ENCODE measurements at places on chromosomes 6 and 20.

- DNase-seq = no peak
Observed at GRCh38 chr6:166456395-166457156, 73.8 kb upstream of the MPC1 start.

- no peak for DNase-seq
Observed at GRCh38 chr6:150765067-150765764, 100.3 kb upstream of the MTHFD1L start.

DNA sequence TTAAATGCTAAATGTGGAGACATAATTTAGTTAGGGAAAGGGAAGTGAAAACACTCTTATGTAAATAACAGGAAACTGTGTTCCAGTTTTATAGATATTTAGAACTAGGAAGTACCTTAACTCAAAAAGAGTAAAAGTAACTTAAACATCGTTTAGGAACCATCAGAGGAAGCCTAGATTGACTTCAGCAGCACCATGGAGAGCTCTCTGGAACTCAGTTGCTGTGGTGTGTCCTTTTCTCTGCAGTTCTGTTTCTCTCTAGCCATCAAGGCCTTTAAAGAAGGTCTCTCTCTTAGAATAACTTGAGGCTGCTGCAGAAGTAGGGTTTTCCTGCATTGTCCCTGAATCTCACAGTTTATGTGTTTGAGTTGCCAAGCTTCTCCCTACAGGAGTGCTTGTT lies 26.9 kb downstream of the CLVS2 start:
- DNase-seq = no peak

GRCh38 chr6:111566873-111567517 lies 38.7 kb downstream of the TRAF3IP2 start:
- DNase-seq = peak; percentile 38

DNA sequence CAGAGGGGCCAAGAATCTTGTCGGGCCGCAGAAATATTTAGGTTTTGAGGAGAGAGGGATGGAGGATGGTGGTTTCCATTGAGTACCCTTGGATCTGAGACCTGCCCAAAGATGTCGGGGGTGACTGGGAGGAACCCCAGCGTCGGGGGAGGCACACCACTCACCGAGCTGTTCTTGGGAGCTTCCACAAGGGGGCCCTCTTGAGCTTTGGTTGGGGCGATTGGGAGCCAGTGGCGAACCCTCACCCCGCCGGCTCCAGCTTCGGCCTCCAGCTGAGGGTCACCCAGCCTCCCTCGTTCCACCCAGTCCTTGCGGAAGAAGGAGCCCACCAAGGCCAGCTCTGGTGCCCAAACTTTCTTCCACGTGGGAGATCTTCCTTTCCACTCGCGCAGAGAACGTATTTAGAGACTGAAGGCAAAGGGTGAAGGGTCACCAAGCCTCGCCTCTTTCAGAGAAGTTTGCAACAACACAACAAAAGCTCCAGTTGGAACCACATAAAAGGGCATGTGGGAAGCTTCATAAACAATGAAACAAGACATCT lies 33.6 kb downstream of the APCDD1L start:
- DNase-seq = peak; percentile 61

- DNase-seq = no peak
Observed at GRCh38 chr6:87104667-87105066, 9.8 kb upstream of the CGA start.

- DNase-seq = no peak
Observed at GRCh38 chr20:36538026-36538722, 3.1 kb upstream of the MYL9 start.

DNA sequence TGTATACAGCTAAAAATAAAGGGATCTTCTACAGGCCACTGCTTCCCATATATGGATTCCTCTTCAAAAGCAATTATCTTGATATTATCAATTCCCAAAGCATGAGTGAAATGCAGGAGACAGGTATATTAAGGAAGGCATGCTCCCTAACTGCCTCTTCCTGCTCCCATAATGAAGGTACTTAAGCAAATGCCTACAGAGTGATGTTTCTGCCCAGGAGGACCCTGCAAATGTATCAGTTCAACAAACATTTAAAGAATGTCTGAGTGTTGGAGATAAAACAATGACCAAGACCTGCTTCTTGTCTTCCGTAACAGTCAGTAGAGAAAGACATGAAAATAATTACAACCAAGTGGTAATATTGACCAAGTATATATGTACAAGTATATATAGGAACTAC lies 4.2 kb downstream of the UBE2J1 start:
- DNase-seq = no peak

DNA sequence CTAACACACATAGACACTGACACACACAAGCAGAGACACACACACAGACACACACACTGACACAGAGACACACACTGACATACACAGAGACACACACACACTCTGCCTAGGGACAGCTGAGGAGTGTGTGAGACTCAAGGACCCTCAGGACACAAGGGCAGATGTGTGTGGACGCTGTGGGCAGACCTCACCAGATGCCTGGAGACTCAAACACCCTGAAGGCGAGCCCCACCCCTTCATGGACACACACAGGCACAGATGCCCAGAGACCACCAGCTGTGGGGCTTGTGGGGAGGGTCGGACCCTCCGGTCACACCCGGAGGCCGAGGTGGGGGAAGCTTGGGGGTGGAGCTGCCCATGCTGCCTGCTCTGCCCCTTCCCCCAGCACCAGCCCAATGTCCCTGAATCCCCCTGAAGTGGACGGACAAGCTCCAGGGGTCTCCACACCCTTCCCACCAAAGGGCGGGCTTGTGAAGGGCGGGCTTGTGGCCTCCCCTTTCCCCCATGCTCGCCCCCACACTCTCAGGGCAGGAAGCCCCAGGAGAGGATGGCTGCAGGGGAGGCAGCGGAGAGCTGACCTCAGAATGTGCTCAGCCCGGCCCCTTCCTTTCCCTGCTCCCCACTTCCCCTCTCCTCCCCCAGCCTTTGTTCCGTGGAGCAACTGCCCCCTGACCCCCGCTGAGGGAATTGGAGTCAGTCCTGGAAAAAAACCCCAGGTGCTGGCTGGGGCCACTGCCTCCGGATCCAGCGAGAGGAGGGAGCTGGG lies 13.9 kb upstream of the ABHD16B start:
- DNase-seq = no peak

DNA sequence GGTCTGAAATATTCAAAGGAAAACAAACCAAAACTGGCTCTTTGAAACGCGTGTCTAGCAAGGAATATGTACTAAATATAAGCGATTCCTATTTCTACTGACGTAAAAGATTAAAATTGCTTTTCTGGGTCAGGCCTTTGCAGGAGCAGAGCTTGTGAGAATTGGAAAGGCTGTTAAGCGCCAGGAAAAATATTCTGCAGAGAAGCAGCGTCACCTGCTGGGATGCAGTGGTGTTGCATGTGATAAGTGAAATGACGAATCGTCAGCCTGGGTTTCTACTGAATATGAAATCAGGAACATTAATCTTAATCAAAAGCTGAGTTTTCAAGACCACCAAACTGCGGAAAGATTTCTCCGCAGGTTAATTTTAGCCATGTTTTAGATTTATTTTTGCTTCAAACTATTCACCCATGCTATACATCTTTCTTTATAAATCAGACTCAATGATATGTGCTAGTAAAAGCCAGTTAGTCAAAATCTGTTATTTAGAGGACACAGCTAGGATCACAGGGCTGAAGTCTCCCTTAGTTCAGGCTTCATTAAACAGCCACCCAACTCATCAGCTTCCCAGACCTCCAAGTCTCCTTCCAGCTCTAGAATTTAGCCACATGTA lies 67.4 kb downstream of the ALDH8A1 start:
- DNase-seq = peak; percentile 72

DNA sequence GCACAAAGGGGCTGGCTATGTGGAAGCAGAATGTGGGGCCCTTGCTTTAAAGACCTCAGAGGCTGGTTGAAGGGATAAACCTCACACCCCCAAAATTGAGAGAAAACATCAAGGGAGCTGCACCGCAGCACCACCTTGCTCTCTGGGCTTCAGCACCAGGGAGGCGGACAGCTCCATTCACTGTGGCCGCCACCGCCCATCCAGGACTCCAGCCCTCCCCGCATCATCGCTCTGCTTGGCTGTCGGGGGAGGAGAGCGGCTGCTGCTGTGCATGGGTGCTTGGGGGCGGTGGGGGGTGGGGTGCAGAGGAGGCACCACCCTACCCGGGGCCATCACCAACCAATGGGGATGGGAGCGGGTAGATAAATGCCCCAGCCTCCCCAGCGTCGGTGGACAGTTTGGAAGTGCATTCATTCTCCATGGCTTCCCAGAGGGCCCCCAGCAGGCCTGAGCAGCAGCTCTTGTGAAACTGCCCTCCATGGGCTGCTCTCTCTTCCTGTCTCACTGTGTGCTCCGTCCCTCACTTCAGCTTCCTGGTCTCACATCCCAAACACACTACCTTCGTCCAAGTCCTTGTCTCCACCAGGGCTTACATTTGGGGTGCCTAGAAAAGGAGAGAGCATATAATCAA lies 75.7 kb upstream of the BHLHE23 start:
- no peak for DNase-seq

GRCh38 chr6:41675176-41675775 lies 37.0 kb downstream of the MDFI start:
- no peak for DNase-seq

GRCh38 chr6:7417684-7418083 lies 28.1 kb downstream of the RIOK1 start:
- DNase-seq = no peak

DNA sequence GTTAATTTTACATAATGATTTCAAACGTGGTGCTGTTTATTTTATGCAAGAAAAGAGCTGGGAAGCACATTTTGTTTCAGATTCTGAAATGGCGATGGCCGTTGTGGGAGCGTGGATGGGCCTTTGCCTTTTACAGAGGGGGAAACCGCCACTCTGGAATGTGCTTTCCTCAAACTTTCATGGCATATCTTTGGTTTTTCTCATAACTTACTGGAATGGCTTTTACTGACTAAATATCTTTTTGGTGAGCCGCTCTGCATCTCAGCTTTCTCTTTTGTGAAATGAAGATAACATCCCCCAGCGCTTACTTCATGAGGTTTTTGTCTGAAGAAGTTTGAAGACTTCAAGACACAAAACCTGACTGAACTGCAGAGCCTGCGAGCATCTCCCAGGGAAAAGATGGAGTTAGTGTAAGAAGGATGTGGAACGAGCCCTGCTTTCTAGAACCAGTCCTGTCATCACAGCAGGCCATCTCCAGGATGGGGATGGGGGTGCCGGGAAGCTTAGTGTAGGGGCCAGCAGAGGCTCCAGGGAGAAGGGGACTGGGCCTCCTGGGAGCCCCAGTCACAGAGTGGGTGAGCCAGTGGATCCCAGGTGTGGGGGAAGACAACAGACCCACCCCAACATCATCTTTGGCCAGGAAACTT lies 61.8 kb upstream of the TIAM2 start:
- no peak for DNase-seq

DNA sequence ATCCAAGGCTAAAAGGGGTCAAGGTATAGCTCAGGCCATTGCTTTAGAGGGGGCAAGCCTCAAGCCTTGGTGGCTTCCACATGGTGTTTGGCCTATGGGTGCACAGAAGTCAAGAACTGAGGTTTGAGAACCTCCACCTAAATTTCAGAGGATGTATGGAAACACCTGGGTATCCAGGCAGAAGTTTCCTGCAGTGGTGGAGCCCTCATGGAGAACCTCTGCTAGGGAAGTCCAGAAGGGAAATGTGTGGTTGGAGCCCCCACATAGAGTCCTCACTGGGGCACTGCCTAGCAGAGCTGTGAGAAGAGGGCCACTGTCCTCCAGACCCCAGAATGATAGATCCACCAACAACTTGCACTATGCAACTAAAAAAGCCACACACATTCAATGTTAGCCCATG lies 678.7 kb upstream of the ADGRB3 start:
- no peak for DNase-seq

- no peak for DNase-seq
Observed at GRCh38 chr6:113103634-113104361, 753.3 kb upstream of the MARCKS start.

DNA sequence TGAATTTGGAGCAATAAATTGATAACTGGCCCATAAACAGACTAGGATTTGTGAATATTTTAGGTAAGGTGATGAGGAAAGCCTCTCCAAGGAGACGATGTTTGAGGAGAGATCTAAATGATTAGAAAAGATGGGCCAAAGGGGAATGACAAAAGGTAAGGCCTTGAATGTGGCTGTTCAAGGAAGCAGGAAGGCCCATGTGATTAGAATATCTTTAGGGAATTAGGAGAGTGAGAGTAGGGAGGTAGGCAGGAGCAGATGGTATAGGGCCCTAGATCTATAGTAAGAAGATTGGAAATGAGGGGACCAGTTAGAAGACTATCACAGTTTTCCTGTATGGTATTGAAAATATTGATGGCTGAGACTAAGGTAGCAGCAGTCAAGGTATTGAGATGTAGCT lies 6.7 kb downstream of the HSF2 start:
- no peak for DNase-seq

DNA sequence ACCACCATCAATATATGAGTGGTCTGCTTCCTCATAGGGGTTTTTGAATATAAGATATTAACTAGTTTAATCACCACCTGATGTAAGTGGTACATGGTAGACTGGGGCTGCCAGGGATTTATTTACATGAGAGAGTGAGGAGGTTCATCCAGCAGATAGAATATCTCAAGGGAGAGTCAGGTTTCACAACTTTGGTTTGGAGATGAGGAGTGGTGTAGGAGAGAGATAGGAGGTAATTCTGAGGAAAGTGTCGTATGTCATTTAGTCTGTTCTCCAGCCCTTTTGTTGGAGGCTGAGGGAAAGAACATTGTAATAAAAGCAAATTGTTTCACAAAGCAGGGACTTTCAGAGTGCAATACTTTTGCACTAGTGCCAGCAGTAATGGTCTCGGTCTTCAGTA lies 16.8 kb downstream of the L3MBTL3 start:
- DNase-seq = no peak

- DNase-seq = no peak
Observed at GRCh38 chr6:37042150-37042549, 36.7 kb downstream of the FGD2 start.

DNA sequence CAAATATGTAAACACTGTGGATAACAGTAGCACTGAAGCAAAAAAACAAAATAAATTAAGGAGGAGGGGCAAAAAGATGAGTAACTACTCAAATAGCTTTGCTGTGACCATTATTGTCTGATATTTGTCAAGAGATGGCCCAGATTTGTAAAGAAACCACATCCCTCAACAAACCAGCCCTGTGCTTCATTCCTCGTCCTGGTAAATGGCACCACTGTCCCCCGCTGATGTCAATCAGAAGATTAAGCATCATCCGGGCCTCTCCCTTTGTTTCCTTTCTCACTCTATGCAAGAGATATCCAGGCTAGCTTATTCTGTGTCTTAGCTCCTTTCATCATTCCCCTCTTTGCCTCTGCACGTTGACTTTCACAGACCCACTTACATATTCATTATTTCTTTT lies 259.0 kb downstream of the SYNE1 start:
- DNase-seq = no peak

Data from ureter (tissue), 1 donor.